ENCODE measurements at places on chromosomes 4 and X.

DNA sequence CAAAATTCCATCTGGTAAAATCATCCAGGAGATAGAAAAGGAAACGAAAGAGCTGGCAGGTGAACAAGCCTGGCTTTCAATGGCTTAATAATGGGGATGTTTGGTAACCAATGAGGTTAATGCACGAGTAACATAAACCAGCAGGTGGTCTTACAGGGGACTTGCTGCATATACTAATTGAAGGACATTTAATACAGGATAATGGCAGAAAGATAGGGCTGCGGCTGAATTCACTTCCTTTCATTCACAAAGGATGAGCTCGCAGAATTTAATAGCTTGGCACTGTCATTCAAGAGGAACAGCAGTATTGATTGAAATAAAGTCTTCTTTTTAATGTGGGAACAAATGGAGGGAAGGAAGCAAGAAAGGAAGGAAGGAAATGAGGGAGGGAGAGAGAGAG, 156.3 kb upstream of the RAI2 start:
- no peak for DNase-seq

- no peak for DNase-seq
Measured at GRCh38 chr4:157052429-157053040, 23.4 kb upstream of the GLRB start.

DNA sequence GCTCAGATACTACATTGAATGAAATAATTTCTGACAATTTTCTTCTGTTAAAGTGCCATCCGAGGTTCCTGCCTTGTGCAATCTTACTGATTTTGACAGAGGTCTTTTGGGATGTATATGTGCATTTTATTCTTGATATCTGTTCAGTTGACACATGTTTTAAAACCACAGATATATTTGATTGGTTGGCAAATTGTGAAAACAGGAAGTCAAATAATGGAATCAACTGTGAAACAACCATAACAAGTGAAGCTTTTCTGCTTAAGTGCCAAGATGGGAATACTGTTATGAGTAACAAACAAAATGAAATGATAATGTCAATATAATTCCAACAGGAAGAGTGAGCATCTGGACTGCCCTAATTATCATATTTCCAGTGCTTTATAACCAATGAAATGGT, 84.9 kb upstream of the TET2 start:
- no peak for DNase-seq

DNA sequence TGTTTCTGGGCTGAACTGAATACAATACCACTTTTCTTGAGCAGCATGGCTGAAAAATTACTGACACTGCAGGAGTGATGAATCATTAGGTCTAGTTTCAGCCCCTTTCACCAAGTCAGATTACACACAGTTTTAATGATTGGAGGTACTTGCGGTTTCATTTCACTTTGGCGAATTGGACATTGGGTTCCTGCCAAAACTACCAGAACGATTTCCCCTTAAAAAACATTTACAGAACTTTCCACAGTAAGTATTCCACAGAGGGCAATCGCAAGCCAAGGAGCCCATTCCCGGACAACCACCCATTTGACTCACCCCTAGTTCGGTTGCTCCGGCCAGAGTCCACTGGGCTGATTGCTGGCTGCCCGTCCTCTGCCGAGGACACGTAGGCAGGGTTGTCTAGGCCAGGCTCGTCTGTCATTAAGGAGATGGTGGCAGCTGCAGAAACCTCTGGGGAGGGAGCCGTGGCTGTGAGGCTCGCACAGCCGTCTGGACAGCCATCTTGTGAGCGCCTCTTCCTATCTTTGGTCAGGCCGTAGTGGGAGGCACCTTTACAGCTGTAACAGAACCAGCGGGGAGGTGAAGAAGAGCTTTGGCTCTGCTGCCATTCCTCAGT, 83.5 kb downstream of the LNX1 start:
- no peak for DNase-seq

All from GM12864 (cell line).